LoVo (cell line): ENCODE measurements at places on chromosomes 5 and 9.

DNA sequence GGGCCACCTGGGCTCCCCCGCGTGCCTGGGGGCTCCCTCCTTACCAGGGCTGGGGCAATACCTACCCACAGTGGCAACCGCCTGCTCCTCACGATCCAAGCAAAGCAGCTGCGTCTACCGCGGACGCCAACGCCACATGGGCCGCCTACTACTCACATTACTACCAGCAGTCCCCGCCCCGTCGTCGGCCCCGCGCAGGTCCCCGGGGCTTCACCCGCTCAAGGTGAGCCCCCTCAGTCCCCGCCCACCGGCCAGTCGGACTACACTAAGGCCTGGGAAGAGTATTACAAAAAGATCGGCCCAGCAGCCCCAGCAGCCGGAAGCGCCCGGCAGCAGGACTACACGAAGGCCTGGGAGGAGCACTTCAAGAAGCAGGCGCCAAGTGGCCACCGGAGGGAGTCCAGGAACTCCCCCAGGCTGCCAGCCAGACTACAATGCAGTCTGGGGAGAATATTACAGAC is 106.0 kb upstream of the MTAP start:
- DNase-seq = no peak

- no peak for DNase-seq
These were observed 344.6 kb downstream of the GLIS3 start for GRCh38 chr9:3955305-3955687.

- no peak for DNase-seq
These were observed 17.5 kb downstream of the GOLGA2 start for GRCh38 chr9:128258326-128258725.

DNA sequence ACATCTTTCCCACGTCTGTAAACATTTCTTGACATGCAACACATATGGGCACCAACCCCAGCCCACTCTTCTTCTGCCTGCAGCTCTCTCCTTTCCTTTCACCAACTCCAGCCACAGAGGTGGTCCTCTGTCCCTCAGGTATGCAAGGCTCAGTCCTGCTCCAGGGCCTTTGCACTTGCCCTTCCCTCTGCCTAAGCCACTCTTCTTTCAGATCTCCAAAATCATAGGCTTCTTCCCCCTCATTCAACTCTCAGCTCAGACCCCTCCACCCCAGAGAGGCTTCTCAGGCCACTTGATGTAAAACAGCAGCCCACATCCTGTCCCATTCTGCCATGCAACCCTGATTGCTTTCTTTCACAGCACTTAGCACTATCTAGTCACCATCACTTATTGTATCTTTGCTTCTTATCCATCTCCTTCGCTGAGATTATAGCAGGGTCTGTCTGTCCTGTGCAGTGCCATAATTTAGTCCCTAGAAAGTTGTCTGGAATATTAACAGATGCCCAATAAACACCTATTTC is 3.4 kb downstream of the LIFR start:
- DNase-seq = no peak

GRCh38 chr5:56430422-56430821 is 197.3 kb upstream of the ANKRD55 start:
- no peak for DNase-seq
